ENCODE measurements at places on chromosomes 6 and 20.
A peak's percentile ranks its signal among the peaks of the same experiment; 100 is the strongest.

DNA sequence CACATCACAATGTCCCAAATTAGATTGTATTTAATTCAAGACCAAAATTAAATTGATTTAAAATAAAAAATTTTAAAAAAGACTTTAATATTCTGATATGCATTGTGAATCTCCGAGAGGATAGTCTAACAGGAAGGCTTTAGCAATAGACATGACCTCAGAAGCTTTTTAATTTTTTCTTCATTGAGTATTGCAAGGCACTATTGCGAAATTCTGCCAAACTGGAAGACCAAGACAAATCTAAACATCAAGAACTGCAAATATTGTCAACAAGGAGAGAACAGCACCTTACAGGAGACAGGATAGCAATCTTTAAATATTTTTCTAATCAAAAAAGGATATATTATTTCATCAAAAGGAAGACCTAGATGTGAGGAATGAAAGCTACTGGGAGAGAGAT lies 56.9 kb downstream of the BMP5 start:
- no peak for DNase-seq

GRCh38 chr6:93790981-93791380 lies 371.6 kb upstream of the EPHA7 start:
- no peak for DNase-seq

DNA sequence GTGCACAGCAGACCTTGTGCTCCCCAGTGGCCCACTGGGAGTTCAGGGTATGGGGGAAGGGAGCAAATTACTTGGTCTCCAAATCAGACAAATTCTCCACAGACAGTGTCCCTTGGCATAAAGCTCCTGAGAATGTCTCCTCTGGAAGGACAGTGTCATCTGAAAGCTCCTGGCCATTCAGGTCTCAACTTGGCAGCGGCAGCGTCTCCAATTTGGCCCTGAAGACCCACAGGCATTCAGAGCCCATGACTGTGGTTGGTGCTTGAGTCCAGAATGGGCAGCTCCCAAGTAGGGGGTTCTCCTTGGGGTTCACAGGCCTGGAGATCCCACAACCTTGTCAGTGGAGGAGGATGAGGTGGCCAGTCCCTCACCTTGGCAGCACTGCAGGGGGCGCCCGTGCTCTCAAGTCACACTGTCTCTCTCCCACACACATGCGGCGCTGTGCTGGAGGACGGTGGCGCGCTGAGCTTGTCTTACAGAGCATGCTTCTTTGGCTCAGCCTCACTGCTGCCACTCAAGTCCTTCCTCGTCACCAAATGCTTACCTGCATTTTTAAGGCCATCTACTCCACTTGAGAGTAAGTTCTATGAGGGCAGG lies 20.7 kb downstream of the DYNLRB1 start:
- DNase-seq, result peak; percentile 31

- DNase-seq, result no peak
Observed at GRCh38 chr20:24668384-24668702, 198.9 kb downstream of the SYNDIG1 start.

GRCh38 chr20:21356386-21356785 lies 40.9 kb downstream of the NKX2-4 start:
- DNase-seq, result no peak

GRCh38 chr6:3390698-3391097 lies 66.2 kb downstream of the SLC22A23 start:
- no peak for DNase-seq

DNA sequence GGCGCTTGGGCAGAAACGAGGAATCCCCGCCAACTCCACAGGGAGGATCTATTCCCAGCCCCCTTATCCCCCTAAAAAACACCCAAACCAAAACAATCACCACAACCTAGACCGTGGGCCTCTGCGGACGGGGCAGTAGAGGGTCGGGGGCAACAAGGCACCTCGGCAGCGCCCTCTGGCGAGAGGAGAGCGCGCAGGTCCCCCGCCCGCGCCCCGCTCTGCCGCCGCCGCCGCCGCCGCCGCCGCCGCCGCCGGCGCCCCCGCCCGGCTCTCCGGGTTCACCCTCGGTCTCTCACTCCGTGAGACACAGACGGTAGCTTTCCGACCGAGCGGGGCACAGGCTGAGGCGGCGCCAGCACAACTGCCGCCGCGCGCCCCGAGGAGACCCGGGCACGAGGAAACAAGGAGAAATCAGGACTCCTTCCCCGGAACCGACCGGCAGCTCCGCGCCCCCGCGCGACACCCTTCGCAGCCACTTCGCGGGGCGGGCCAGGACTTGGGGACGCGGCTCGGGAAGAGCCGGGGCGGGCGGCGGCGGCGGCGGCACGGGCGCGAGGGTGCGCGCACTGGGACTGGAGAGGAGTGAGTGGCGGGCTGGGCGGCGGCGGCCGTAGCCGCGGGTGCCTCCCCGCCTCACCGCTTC lies at the start of gene SLC35F1:
TSS of gene SLC35F1 (plus strand) at position 307 of the 643 bp plus-strand sequence.
- DNase-seq, result no peak
